ENCODE measurements at places on chromosomes 1 and 21. TPM values are rescaled to one million over a fixed set of nuclear protein-coding genes. Genes with fewer than 3 reads are reported as not detected.

- DNase-seq: no peak
Measured at GRCh38 chr1:45002650-45003645, 8.2 kb downstream of the HECTD3 start.

DNA sequence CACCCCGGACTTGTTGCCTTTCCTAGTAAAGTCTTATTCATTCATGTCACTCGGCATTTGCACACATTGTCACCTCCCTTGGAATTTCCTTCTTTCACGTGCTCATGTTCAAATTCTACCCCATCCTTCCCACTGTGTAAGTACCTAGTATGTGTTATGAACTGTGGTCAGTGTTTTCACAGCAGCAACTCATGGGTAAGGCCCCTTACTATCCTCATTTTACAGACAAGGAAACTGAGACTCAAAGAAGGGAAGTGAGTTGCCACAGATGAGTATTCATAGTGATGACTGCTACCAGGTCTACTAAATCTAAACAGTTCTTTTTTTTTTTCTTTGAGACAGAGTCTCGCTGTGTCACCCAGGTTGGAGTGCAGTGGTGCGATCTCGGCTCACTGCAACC lies 10.5 kb downstream of the CITED4 start:
- DNase-seq: no peak

DNA sequence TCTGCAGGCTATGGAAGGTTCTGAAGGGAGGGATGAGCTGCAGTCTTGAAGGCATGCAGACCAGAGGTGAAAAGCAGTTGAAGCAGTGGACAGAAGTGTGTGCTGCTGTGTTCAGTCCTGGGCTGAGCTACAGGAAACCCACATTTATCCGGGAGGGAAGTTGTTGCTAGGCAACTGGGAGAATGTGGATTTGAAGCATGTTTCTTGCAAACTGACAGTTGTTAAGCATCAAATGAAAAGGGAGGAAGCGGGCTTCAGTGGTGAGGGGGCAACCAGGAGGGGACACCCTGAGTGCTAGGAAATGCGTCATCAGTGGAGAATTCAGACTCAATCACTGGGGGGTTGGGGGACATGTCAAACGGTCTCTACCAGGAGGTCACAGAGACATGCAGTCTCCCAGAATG lies 28.7 kb downstream of the ABCA4 start:
- DNase-seq: no peak

DYNLT5 gene
- polyA plus RNA-seq: 0.55 TPM

DNA sequence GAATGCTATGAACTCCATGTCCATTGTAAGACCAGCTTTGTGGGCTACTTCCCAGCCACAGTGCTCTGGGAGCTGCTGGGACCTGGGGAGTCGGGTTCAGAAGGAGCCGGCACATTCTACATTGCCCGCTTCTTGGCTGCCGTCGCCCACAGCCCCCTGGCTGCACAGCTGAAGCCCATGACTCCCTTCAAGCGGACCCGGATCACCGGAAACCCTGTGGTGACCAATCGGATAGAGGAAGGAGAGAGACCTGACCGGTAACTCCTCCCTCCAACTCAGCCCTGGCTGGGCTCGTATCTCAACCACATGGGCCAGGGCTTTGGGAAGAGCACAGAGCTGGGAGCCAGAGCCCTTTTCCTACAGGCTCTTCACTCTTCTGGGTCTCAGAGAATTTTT lies 15.4 kb downstream of the MOV10 start:
- DNase-seq: no peak

OR2L3 gene
- polyA plus RNA-seq: not detected

DNA sequence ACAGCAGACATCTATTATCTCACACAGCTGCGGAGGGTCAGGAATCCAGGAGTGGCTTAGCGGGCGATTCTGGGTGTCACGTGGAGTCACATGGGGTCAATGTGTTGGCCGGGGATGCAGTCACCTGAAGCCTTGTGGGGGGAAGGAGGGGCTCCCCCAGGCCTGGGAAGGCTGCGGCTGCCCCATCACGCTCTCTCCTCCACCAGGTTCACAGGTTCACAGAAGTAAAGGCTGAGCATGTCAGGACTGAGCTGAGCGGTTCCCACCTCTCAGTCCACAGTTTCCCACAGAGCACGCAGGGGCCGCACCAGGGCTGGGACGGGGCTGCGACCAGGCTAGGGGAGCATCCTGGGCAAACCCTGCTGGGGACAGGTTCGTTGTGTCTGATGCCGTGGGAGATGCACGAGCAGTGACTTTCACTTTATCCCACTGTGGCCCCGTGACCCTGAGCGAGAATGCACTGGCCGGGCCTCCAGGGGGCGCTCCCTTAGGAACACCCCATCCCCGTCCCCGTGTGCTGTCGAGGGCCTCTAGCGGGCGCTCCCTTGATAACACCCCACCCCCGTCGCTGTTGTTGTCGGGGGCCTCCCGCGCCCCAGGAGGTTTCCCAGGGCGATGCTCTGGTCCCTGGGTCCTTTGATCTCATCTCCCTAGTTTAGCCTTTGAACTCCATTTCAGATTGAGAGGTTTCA lies 73.2 kb upstream of the TRAPPC10 start:
- DNase-seq: peak; percentile 84

GRCh38 chr1:227888404-227889046 lies 59.2 kb downstream of the WNT9A start:
- DNase-seq: peak; percentile 40

GRCh38 chr1:14778898-14779865 lies 180.7 kb downstream of the KAZN start:
- DNase-seq: peak; percentile 20

CACNA1E gene
- 0.03 TPM for polyA plus RNA-seq

RPTN gene
- not detected for polyA plus RNA-seq

- no peak for DNase-seq
Measured at GRCh38 chr21:37915941-37916309, 332 bp downstream of the KCNJ6 start.

LRRC8B gene
- 3.3 TPM for polyA plus RNA-seq

DNA sequence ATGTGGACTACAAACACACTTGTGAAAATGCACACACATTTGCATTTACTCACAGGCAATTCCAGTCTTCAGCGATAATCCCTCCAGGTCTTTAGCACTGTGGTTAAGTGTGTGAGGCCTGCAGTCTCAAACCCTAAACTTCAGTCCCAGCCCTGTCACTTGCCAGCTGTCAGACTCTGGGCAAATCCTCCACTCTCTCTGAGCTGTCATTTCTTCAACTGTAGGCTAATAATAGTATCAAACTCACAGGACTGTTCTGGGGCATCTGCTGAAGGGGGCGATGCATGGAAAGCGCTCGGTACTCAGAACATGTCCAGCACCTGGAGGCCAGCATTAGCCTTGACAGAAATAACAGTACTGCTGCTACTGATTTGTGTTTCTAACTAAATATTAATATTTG lies 48.2 kb downstream of the NEK2 start:
- DNase-seq: no peak

GRCh38 chr1:94643819-94644218 lies 102.3 kb upstream of the F3 start:
- DNase-seq: no peak

DNA sequence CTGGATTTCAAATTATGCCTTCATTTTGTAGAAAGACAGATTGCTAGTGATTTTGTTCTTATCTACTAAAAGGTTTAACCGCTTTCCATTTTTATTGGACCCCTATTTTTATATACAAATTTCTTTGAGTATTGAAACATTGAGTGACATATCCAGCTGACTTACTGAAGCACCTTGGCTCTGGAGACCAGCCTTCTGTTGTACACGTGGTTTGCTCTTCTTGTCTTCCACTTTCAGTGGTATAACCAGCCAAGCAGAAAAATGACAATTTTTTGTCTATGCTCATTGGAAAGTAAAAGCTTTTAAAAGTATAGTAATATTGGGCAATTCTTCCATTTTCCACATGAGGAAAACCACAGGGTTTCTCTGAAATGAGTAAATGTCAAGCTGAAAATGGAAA lies 4.4 kb downstream of the F13B start:
- no peak for DNase-seq

DNA sequence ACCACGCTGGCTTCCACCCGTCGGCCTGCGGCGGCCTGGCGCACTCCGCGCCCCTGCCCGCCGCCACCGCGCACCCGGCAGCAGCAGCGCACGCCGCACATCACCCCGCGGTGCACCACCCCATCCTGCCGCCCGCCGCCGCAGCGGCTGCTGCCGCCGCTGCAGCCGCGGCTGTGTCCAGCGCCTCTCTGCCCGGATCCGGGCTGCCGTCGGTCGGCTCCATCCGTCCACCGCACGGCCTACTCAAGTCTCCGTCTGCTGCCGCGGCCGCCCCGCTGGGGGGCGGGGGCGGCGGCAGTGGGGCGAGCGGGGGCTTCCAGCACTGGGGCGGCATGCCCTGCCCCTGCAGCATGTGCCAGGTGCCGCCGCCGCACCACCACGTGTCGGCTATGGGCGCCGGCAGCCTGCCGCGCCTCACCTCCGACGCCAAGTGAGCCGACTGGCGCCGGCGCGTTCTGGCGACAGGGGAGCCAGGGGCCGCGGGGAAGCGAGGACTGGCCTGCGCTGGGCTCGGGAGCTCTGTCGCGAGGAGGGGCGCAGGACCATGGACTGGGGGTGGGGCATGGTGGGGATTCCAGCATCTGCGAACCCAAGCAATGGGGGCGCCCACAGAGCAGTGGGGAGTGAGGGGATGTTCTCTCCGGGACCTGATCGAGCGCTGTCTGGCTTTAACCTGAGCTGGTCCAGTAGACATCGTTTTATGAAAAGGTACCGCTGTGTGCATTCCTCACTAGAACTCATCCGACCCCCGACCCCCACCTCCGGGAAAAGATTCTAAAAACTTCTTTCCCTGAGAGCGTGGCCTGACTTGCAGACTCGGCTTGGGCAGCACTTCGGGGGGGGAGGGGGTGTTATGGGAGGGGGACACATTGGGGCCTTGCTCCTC lies 1.9 kb downstream of the OLIG2 start:
- no peak for DNase-seq

KRTAP11-1 gene
- polyA plus RNA-seq: not detected

DNA sequence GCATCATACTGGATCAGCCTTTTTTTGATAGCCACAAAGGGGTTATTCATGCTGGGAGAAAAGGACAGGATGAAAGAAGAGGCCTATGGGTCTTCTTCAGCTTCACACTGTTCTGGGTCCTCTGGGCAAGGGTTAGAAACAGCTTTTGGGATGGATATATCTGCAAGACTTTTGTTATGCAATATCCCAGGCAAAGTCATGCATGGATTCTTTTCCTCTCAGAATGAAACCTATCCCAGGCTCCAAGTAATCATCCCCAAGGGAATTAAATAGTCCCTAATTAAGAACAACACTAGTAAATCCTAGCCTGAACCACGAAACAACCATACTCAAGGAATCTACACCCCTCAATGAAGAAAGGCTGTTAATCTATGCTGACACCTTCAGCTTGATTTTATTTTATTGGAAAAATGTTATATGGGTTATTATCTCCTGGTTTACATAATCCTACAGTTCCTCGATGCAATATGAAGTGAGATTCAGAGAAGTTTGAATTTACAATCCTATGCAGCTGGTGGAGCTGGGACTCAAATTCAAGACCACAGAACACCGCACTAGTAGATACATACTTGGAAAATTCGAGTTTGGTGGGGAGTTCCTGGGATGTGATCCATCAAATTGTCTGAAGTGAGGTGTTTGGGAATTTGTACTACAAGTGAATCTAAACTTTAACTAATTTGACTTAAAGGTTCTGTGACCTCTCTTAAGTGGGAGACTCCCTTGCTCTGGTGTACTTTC lies 338.6 kb downstream of the TBX15 start:
- no peak for DNase-seq

DNA sequence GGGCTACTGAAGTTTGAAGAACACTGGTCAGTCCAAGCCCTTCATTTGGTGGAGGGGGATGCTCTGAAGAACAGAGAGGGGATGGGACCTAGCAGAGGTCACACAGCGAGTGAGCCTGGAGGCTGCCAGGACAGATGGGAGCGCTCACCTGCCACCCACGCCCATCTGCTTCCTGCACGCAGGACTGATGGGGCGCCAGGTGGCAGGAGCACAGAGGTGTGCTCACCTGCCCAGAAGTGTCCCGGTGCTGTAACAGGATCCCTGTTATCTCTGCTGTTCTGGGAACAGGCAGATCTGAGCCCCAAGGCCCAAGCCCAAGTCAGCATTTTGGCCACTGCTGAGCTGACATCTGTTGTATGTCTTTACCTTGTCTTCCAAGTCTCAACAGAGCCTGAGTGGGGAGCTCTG lies 40.5 kb downstream of the EPHB2 start:
- DNase-seq: no peak

DNA sequence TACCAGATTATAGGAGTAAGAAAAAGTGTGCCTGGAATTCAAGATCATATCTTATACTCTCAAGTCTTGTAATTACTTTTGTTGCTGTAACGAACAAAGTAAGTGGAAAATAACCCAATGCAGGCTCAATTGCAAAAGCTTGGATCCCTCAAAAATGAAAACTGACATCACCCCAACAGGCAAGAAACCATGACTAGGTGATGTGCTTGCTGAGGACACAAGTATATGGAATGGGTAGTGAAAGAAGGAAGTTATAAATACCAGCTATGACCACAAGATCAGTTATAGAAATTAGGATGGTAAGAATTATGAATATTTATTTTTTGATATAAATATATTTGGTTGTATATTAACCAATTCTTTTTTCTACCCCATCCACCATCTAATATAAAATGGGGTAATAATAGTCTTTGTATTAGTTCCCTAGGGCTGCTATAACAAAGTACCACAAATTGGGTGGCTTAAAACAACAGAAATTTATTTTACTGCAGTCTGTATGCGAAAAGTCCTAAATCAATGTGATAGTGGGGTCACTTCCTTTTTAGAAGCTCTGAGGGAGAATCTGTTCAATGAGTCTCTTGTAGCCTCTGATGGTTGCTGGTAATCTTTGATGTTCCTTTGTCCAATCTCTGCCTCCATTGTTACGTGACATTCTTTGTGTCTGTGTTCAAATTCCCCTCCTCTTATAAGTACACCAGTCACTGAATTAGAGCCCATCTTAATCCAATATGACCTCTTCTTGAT lies 45.0 kb downstream of the DUSP10 start:
- DNase-seq: no peak

CA14 gene
- 0.04 TPM for polyA plus RNA-seq

GRCh38 chr1:231679109-231679508 lies 52.5 kb downstream of the DISC1 start:
- DNase-seq: no peak

GRCh38 chr1:1306070-1306660 lies 1.6 kb downstream of the ACAP3 start:
- DNase-seq: no peak

RPE65 gene
- polyA plus RNA-seq: not detected

DNA sequence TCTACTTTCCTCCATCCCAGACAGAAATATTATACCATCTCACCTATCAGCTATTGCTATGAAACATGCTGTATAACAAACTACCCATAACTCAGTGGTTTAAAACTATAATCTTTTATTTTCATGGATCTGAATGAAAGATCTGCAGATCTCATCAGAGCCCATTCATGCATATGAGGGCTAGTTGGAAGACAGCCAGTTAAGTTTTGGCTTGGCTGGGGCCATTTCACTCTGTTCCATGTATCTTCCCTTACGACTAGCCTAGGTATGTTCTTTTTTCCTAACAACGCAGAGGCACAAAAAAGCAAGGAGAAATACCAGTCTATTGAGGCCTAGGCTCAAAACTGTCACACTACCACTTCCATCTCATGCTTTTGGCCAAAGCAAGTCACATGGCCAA lies 28.1 kb upstream of the RGS1 start:
- no peak for DNase-seq

Data from psoas muscle (tissue), 8 donors.